Effector CD4-positive, alpha-beta T cell (primary cell): ENCODE measurements at places on chromosomes 2 and 18.

- no peak for DNase-seq
Observed at GRCh38 chr2:148666555-148666954, 22.0 kb downstream of the EPC2 start.

DNA sequence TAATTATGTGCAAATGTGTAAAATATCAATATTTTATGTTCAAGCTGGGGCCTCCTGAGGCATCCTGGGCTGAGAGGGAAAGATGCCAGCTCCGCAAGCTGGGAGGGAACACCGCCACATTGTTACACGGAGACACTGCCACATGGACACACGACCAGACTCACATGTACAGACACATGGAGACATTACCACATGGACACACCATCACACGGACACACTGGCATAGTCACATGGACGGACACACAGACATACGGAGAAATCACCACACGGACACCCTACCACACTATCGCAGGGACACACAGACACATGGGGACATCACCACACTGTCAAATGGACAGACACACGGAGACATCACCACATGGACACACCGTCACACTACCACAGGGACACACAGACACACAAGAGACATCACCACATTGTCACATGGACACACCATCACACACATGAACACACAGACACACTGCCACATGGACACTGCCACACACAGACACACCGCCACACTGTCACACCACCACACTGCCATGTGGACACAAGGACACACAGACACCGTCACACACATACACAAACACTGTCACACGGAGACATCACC is 117.6 kb downstream of the CCDC74A start:
- no peak for DNase-seq

- DNase-seq, result no peak
Observed at GRCh38 chr18:36851202-36851590, 22.3 kb downstream of the KIAA1328 start.

DNA sequence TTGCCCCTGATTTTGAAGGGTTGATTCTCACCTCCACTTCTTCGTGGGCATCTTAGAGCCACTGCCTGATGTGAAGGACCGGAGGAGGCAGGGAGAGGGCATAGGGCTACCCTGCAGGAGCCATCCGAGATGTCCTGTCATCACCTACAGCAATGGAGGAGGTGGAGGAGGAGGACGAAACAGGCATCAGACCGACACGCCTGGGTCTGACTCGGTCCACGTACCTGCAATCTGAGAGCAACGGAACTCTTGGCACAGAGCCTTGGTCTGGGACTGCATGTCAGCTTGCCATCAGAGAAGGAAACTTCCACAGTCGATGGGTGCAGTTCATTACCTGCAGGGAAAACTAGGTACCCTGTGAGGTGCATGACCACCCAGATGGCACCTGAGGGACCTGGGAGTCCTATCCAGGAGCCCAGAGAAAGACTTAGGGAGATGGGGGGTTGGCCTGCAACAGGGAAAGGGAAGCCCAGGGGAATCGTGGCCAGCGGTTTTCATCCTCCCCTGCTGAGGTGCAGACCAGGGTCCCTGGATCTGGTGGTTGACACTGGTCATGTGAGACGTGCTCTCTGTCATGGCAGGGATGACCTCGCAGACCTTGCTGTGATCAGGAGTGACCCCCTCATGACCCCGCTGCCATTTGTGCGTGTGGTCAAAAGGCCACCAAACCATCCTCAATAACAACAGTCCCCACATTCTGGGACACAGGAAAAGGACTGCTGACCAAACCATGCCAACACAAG is 190.8 kb downstream of the SEPTIN10 start:
- DNase-seq, result no peak

GRCh38 chr2:195534971-195535370 is 122.1 kb upstream of the SLC39A10 start:
- DNase-seq, result no peak

DNA sequence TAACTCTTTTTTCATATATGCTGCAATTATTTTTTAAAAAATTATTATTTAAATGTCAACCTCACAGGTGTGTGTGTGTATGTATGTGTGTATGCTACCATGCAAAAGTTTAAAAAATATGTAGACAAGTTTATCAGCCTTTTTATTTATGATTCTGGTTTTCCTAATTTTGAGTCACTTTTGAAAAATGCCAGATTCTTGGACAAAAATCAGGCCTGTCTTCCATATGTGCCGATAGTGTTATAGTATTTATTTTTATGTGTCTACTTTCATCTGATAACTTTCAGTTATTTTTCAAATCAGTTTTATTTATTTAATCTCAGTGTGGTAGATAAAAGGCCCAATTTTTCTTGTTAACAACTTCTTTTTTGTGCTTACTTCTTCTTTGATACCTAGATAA is 176.2 kb downstream of the RDH14 start:
- no peak for DNase-seq

GRCh38 chr2:116718451-116718850 is 1096.0 kb upstream of the DDX18 start:
- DNase-seq, result no peak

- no peak for DNase-seq
Observed at GRCh38 chr2:108933691-108934117, 55.3 kb downstream of the EDAR start.

DNA sequence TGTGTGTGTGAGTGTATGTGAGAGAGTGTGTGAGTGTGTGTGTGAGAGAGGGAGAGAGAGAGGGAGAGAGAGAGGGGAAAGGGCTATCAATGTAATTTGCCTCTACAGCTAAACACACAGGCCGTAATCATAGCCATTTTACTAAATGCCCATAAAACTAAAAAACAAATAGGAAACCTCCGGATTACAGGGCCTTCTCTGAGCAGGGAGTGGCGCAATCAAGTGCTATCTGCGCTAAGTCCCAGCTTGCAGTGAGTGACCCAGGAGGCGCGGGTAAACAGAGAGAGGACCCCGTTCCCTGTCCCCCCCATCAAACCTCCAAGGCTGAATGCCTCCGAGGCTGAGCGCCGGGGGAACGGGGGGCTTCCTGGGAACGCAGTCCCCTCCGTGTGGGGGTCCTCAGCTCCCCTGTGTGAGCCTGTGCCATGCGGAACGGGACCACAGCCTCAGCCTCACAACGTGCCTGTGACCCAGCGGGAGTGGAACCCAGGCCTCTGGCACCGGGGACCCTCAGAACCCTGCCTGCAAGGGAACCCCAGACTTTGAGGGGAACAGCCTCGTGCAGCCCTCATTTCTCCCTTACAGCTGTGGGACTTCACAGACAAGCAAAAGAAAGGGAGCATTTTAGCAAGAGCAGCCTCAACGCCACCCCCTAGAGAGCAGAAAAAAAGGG is 54.7 kb upstream of the ID2 start:
- DNase-seq, result no peak

DNA sequence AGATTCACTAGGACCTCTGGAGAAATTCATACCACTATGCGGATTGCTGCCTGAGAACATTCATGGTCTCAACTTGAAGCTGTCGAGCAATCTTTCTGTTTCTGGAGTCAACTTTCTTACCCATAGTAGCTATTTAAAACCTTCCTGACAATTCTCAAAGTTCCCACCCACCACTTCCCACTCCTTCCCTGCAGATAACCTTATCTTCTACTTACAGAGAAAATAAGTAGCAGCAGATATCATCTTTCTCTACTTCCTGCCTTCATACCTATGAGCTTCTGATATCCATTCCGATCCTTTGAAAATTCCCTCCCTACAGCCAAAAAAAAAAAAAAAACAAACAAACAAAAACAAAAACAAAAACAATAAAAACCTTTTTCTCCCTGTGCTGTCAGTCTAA is 81.2 kb upstream of the CYRIA start:
- no peak for DNase-seq

DNA sequence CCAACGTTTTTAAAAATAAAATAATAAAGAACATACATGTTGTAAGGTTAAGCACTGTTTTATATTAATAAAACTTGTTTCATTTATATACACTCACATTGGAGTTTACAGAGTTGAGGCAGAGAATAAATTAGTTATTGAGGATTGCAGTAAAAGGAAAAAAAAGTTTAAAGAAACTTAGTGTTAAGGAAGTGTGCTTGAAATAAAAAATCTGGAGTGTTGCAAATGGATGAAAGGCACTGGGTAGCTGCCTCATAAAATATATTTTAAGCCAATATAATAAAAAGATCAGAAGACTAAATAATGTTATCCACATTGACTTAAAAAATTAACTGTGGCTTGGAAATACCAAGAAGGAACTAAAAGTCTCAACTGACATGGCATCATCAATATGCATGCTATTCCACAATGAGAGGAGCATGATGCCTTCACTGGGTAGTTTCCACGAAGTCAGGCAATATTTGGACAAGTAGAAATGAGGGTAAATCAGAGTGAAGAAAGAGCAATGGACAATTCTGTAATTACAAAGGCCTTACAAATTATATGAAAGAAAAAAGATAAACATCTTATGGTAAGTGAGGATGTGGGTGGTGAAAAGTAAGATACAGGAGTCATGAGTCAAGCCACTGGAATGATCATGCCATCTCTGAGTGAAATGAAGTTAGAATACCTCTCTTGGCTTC is 2.5 kb downstream of the GALNT3 start:
- DNase-seq, result no peak

GRCh38 chr2:145771525-145771924 is 1251.6 kb upstream of the ZEB2 start:
- no peak for DNase-seq

DNA sequence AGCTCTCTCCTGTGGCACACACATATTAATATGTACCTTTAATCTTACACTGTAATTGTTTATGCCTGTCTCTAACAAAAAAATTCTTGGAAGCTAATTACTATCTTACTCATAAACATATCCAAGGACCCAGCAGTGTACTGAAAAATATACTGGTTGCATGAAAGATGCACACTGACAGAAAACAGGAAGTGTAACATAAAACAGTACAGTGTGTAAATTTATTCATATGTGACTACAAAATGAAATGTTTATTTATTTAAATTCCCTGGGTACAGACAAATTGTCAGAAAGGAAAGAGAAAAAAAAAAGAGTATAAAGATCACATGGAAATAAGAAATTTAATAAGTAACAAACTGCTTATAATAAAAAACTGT is 28.5 kb downstream of the TMEM131 start:
- DNase-seq, result no peak

DNA sequence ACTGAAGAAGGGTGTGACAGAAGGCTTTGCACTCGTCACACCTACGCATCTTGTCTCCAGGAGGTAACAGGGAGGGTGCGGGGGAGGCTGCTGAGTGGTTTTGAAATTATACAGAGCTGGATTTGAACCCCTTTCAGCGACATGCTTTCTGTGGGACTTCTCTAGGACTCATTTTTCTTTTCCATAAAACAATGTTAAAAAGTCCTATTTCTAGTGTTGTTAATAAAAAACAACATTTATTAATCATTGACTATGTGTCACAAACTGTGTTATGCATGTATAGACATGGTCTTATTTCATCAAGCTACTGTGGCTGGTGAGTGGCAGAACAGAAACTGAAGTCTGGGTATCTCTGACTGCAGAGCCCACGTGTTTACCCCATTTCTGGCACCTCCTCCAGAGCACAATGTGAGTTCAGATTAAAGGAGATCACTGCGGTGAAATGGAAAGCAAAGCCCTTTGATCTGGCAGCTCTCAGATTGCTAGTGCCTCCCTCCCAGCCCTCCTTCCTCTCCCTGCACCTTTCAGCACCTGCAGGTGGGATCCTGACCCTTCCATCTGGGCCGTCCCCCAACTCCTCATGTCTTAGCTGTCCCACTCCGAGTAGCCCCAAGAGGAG is 315.5 kb upstream of the MYT1L start:
- DNase-seq, result no peak

DNA sequence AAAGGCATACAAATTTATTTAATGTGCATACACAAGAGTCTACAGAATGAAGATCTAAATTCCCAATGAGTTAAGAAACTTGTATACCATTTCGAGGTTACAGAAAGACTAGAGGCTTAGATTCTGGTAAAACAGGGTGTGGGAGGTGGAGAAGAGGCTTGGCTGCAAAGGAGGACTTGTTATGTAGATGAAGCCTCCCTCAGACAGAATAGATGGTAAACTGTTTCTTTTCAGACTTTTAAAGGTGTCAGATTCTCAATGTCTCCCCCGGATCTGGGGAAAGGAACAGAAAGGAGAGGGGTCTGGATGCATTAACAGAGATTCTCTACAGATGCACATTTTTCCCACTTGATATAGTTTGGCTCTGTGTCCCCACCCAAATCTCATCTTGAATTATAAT is 126.0 kb downstream of the ST6GAL2 start:
- no peak for DNase-seq

- no peak for DNase-seq
Observed at GRCh38 chr2:85277416-85278158, 50.2 kb downstream of the TGOLN2 start.

- no peak for DNase-seq
Observed at GRCh38 chr2:47483191-47483590, 80.2 kb downstream of the MSH2 start.

GRCh38 chr2:232886176-232886575 is 16.1 kb downstream of the SNORC start:
- no peak for DNase-seq

DNA sequence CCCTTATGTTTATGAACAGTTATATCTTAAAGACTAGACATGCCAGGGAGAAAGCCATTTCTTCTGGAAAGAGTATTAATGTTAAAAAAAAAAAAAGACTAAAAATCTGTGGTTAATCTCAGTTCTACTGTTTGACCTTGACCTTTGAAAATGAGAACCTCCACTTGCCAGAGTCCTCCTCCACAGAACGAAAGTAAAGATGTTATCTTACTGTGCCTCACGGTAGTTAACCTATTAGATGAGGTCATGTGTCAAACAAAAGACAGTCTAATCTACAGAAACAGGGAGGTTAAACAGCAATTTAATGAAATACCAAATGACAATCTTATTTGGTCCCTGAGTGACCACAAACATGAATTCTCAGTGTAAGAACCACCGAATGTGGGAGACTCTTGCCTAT is 51.2 kb downstream of the SLC14A2 start:
- no peak for DNase-seq

DNA sequence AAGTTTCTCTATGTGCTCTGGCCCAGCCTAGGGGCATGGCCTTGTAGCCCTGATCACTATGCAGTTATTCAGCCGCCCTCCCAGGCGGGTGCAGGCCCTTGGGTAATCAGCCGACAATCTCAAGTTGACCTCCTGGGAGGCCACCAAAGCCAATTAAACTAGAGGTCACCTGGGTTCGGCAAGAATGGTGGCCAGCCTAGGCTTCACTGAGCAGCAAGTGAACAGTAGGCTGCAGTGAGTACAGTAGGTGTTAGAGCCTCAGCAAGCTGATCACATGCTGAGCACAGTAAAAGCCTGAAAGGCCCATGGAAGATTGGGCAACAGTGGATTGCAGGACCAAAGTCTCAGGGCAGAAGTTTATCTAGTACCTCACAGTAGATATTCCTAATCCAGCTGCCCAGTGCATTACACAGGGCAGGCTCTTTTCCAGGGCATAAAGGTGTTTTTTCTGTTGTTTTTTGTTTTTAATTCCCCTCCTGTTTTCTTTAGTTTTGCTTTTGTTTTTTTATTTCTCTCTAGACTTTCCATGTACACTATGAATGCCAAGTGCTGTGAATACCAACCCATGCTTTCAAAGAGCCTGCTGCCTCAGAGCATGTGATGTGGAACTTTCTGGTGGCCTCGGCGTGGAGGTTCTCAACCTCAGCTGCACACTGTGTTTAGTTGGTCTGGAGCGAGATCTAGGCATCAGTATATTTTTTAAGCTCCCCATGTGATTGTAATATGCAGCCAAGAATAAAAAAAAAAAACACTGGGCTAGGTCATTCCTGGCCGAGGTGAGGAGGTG is 55.9 kb upstream of the ATL2 start:
- DNase-seq, result no peak

GRCh38 chr2:23745068-23745725 is 181.7 kb downstream of the ATAD2B start:
- no peak for DNase-seq
